ENCODE measurements at places on chromosomes 5 and 9.

DNA sequence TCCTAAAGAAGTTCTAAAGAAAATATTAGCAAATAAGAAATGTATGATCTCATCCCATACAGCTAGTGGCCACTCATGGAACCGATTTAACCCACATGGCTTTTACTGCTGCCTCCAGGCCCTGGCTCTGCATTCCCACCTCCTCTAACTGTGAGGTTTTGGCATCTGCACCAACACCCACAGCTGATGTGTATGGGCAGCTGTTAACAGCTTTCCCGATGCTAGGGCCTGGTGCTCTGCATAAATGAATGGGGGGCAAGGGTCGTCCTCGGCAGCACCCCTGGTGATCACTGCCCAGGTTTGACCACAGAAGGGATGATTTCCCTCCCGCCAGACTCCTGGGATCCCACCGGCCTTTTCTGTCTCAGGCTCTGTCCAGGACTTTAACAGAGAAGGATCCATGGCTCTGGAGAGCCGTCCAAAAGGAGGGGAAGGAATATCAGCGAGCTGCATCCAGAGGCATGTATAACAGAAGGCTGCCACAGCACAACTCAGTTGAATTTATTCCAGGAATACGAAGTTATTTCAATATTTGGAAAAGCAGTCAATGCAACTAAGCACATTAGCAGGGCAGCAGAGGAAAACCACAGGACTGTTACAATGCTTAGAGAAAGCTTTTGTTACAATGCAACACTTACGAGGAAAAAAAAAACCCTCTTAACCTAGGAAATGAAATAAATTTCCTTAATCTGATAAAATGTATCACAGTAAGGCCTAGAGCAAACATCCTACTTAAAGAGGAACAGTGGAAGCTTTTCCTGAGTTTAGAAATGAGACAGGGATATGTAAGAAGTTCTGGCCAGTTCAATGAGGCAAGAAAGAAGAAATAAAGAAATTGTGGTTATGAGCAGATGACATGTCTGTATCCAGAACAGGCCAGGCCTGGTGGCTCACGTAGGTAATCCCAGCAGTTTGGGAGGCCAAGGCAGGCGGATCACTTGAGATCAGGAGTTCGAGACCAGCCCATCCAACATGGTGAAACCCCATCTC lies 63.1 kb downstream of the NACC2 start:
- no peak for DNase-seq

GRCh38 chr5:98258939-98259338 lies 514.5 kb upstream of the RGMB start:
- no peak for DNase-seq

DNA sequence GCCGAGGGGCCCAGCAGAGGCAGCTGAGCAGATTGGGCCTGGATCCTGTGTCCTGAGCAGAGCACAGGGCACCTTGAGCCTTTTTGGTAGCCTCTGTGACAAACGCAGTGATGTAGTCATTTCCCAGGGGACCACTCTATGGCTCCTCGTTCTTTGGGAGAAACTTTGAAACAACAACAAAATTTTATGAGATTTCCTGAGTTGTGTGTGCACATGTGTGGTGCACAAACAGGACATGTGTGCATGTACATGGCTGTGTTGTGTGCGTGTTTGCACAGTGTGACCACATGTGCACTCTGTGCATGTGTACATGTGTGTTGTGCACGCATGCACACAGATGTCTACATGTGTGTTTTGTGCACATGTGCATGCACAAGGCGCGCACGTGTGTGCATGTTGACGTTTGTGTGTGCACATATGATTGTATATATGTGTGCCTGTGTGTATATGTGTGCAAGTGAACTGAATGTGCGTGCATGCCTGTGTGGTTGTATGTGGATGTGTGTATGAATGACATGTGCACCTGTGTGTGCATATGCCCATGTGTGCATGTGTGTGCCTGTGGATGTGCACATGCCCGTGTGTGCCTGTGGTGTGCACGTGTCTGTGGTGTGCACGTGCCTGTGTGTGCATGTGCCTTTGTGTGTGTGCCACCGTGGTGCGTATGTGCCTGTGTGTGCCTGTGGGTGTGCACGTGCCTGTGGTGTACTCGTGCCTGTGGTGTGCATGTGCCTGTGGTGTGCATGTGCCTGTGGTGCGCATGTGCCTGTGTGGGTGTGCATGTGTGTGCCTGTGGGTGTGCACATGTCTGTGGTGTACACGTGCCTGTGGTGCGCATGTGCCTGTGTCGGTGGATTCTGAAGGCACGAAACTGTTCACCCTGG lies 221.6 kb downstream of the CACNA1B start:
- DNase-seq, result no peak

DNA sequence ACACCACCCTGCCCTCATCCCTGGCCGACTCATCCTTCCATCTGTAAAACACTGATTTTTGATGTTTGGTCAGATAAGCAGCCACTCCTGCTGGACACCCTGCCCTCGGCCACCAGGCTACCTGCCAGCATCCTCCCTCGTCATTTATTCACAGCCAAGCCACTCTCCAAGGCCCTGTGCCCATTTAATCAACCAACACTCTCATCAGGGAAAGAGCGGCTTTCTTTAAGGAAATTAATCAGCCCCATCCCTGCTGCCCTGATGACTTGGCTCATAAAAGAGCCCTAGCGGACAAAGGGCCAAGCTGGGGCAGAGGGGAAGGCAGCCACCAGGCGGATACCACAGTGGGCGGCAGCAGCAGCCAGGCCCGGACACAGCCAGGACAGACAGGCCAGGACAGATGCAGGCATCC lies 52.4 kb downstream of the GOLM1 start:
- DNase-seq, result no peak

- no peak for DNase-seq
Measured at GRCh38 chr5:171762021-171762608, 23.5 kb upstream of the SMIM23 start.

GRCh38 chr5:169592937-169593650 lies 9.5 kb downstream of the SPDL1 start:
- no peak for DNase-seq

GRCh38 chr9:91029650-91030361 lies 228.2 kb downstream of the SYK start:
- DNase-seq, result no peak

- no peak for DNase-seq
Measured at GRCh38 chr5:93673316-93673954, 68.0 kb downstream of the POU5F2 start.

DNA sequence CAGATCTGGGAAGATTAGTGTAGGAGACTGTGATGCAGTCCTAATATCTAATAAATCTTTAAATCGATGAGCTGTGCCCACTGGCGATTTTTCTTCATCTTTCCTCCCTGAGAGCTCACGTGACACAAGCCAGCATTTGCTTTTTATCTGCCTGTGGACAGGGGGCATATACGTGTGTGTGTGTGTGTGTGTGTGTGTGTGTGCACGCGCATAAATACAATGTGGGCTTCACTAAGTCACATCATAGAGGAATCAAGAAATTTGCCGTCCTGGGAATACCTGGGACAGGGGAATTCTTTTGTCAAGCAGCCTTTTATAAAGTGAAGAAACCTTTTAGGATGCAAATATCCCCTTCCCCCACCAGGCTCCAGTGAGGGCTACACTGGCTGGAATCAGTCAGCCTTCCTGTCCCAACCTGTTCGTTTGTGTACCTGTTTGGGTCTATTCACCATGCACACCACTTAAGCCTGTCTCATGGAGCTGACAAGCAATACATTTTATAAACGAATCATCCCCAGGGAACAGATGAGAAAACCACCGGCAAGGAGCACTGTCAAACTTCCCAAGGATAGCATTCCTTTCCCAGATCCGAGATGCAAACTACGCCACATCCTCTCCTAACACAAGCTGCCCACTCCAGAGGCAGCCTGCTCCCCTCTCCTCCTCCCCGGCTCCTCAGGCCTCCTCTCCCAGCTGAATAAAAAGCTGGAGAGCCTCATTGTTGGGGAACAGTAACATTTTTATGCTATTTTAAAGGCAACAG lies 2.7 kb downstream of the EPB41L4B start:
- no peak for DNase-seq

- no peak for DNase-seq
Measured at GRCh38 chr5:14236757-14237156, 93.6 kb downstream of the TRIO start.

- DNase-seq, result no peak
Measured at GRCh38 chr5:8813180-8813579, 732.7 kb downstream of the SEMA5A start.

DNA sequence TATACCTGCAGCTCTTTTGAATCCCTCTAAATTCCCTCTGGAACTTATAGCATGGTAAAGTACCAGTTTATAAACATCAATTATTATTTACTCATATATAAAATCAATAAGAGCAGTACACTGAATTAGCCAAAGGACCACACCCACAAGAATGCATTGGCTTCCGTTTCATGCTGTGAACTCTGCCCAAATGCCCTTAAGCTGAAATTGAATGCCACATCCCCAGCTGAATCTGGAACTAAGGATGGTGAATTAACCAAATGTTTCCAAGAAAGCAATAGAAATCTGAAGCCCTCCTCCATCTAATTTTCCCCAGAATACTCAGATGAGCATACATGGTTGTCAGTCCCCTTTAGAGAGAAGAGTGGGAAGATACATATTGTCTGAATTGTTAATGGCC lies 436.4 kb upstream of the FTMT start:
- DNase-seq, result no peak

DNA sequence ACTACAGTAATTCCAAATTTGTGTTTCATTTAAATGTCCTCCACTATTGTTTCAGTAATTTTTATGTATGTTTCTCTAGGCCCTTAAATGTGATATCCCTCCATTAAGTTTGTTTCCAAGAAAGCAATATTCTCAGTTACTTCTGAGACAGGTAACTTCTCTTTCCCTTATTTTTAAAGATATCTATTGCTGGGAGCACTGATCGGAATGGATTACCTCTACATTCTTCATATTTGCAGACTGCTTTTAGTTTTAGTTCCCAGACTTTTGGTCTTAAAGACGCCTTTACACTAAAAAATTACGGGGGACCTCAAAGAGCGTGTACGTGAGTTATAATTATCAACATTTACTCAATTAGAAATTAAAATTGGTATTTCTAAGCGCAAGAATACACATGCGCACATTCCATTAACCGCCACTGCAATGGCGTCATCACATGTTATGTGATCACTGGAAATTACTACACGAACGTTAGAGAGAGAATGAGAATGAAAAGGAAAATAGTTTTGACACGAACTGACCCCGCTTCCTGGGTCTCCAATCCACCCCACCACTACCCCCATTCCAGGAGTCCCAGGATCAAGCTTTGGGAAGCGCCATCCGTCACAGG lies 519 bp upstream of the RAD50 start:
- no peak for DNase-seq

DNA sequence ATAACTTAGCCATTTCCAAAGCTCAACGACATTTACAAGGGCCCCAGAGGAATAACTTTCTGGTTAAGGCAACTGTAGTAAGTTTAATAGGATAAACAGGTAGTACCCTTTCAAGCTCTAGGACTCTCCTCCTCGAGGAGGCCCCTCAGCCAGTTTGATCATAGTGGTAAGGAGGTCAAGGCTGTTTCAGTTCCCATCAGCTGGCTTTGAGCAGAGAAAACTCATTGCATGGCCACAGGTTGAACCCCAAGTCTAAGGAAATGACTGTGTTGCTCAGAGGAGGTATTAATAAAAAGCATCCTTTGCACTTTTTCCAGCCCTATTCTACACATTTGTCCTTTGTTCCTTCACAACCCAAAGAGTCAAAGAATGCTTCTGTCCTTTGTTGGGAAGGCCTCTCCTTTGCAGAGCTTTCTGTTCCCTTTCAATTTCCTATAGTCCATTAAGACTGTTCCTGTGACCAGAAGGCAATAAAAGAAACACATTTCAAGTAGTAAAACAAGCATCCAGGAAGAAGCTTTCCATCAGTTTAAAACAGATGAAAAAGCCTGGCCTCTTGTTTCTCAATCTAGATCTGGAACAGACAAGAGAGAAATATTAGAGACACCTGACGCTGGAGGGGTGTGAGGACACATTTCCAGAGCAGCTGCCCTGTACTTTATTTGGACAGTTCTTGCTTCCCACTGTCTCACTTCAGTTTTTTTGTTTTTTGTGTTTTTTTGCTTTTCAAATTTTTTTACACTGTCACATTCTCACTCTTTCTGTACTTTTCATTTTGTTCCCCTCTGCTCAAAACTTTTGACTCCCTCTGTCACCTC lies 54.1 kb downstream of the PRRC1 start:
- DNase-seq, result no peak

DNA sequence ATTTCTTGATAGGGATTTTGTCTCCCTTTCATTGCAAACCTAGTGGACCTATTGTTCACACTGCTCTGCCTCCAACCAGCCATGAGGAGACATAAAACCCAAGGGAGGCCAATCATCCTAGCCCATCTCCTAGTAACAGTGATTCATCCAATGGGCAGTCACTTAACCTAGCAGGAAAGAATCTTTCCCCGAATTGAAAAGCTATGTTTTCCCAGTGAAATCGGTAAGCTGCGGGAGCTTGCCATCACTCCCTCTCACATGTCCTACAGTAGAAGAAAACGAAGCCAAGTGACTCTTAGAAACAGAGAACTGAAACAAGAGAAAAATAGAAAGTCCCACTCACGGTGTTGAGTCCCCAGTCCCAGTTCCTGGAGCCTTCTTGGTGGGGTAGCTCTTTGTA lies 123.3 kb downstream of the SUSD1 start:
- no peak for DNase-seq

- no peak for DNase-seq
Measured at GRCh38 chr5:166102947-166103346, 2188.5 kb upstream of the WWC1 start.

DNA sequence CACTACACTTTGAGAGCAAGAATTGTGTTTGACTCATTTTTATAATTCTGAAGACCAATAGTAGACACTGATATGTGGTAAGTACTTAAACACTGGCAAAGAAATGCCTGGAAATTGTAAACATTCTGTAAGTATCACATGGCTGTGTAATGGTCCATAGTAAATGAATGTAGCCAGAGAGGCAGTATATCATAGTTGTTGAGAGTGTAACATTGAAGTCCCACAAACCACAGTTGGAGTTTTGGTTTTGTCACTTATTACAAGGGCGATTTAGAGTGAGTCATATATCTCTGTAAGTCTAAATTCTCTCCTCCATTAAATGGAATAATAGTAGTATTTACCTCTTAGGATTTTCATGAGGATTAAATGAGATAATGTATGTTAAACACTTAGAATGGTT lies 181.1 kb upstream of the MEF2C start:
- no peak for DNase-seq

DNA sequence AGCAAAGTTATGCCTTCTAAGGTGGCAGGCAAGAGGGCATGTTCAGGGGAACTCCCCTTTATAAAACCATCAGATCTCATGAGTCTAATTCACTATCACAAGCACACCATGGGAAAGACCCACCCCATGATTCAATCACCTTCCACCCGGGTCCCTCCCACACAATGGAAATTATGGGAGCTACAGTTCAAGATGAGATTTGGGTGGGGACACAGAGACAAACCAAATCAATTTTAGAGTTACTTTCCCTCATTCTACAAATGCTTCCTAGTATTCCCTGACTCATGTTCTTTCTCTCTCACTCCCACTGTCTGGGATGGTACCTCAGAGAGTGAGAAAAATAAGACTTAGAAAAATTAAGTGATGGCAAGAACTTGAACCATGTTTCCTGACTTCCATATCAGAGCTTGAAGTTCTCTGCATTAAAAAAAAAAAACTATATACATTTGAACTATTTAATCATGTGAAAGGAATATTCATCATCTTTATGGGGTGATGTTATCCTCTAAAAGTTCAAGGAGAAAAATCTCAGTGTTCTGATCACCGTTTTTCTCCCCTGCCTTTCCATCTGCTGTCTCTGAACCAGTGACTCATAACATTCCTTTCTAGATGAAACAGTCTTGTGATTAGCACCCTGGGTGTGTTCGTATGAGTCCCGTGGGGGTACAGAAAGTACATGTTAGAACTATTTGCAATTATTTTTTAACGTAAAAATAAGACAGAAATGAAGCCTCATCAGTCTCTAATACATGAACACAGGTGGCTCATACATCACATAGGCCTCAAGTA lies 282.9 kb downstream of the SLF1 start:
- DNase-seq, result no peak

Measured in stimulated activated CD4-positive, alpha-beta T cell treated with anti-CD3 and anti-CD28 coated beads, Interleukin-12 subunit alpha, Interleukin-12 subunit beta, amount 100 ng/mL, for 4 hours (primary cell).